ENCODE measurements at places on chromosomes 1 and 21.

- no peak for DNase-seq
Measured at GRCh38 chr1:14738235-14738634, 139.8 kb downstream of the KAZN start.

DNA sequence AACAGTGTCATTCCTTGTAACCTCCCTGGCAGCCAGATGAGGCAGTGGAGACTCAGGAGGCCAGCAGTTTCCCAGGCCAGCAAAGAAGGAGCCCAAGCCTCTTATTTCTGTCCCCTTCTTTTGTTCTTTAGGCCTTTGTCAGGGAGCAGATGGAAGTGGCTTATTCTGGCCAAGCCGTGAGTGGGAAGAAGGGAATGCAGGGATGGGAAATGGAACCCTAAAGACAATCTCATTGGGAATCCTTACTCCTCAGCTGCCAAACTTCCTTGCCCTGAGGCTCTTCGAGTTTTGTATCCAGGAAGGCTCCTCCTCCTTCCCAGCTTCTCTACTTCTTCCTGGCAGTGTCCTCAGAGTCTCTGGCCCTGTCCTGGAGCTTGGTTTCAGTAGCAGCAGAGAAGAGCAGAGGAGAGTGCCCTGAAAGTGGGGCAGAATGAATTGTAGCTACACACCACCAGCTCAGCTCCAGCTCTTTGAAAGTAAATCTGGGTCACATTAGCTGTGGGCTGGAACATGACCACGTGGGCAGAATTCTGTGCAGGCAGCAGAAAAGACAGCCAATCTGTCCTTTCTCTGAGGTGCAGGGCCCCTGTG, 63.9 kb downstream of the NDUFS5 start:
- DNase-seq, result peak; percentile 22

GRCh38 chr1:8721679-8722324, 95.6 kb downstream of the RERE start:
- DNase-seq, result no peak

DNA sequence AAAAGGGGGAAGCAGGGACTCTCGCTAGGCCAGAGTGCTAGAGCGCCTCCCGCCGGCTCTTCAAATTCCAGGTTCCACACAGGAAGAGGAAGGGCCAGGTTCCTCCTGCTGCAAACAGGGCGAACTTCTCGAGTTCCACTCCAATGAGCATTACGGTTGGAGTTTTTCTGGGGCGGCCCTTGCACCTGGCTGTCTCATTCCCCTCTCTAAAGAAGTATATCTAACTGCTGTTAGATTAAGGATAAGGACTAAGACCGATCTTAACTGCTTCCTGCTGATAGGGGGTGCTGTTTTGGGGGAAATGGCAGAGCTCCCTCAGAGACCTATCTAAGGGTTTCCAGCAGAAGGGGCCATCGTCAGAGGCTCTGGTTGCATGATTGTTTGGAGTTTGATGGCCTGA, 138.0 kb downstream of the RABGAP1L start:
- no peak for DNase-seq

DNA sequence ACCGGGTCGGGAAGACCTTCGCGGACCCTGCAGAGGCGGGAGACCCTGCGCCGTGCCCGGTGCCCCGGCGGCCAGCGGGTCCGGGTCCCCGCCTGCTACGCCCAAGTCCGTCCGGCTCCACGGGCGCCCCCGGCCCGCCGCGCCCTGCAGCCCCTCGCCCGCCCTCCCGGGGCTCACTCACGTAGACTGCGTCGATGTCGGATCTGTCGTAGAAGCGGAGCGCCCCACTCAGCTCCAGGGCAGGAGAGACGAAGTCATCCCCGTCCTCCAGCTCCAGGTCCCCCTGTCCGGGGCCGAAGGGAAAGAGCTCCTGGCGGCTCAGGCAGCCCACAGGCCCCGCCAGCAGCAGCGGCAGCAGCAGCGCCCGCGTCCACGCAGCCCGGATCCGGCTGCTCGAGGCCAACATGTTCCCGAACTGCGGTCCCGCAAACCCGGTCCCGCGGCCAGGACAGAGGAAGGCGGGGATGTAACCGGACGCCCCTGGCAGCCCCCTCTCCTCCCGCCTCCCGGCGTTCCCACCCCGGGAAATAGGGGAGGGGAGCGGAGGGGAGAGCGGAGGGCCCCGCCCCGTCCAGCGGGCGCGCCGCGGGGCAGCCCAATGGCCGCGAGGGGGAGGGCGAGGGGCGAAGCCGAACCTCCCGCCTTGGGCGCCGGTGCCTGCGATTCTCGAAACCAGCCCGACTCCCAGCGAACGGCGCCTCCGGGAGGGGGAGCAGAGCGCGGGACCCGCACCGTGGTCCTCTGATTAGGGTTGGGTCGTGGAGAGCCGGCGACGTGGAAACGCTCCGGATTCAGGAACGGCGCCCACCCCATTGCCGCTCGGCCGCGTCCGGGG, at the start of gene NID1:
Gene NID1 (minus strand): TSS at position 417 of the 835 bp plus-strand sequence. CDS start 11 bp downstream, at position 406.
- DNase-seq, result peak; percentile 83

GRCh38 chr1:114088392-114089299, 65.0 kb downstream of the SYT6 start:
- DNase-seq, result no peak

DNA sequence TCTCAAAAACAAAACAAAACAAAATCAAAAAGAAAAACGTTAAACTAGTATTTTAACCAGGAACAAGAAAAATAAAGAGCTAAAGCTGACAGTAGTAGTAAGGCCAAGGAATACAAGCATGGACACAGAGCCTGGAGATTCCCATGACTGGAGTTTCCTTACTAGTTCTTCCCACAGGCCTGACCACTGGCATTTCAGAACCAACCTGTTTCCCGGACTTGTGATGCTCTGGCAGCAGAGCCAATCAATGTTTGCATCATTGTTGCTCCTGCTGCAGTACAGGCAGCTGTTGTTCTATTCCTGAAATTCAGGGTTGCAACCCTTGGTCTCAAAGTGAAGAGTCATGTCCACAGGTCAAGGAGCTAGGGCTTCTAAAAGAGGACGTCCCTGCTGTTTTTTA, 111.3 kb upstream of the WARS2 start:
- DNase-seq, result peak; percentile 64

DNA sequence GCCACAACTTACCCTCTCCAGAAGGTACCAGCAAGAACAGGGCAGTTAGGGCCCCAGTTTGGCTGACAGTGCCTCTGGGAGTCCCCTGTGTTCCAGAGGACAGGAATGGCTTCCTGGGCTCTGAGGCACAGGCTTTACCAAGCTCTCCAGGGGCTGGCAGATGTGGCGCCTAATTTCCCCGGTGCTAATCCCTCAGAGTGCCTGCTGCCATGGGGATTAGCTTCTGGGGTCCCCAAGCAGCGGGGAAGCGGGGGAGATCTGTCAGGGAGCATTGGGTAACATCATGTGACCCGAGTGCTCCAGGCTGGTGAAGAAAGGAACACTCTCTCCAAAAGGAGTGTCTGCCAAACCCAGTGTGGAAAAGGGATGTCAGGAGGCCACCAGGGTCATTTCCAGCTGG, at the start of gene LACTBL1:
Gene LACTBL1 (minus strand): TSS at position 107 of the 400 bp plus-strand sequence. CDS start 550 bp downstream, outside the sequence.
- no peak for DNase-seq

GRCh38 chr1:247435030-247435758, 19.2 kb downstream of the NLRP3 start:
- no peak for DNase-seq

- DNase-seq, result no peak
Measured at GRCh38 chr1:50523548-50523947, 100.3 kb upstream of the DMRTA2 start.

DNA sequence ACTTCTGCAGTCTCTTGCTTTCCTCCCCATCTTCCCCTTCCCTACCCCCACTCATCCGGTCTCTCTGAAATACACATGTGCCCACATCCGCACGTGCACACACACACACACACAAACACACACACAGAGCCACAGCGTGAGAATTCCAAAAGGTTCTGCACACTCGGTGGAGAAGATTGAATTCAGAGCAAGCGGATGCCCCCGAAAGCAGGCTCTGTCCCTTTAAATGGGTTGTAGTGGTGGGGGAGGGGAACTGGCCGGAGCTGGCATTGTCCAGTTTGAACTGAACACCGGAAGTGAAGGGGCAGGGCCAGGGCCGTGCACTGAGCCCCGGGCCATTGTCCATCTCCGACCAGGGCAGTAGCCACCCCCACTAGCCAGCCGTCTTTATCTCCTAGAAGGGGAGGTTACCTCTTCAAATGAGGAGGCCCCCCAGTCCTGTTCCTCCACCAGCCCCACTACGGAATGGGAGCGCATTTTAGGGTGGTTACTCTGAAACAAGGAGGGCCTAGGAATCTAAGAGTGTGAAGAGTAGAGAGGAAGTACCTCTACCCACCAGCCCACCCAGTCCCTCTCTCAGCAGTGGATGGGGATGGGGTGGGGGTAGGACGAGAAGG, 1.3 kb upstream of the LIN28A start:
- no peak for DNase-seq

DNA sequence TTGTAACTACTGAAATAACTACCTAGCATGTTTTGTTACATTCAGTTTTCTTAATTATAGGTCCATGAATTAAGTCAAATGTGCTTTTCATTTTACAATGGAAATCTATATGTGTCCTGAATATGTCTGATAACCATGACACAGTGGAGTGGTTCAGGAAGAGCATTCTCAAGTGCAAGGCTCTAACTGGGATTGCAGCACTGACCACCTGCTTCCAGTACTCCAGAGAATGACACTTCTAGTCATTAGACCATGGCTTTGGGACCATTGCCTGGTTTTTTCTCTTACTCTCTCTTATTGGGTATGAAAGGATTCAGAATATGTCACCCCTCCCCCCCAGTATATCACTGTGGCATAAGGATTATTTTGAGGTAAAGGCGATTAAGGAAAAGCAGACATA, 204.9 kb upstream of the CACYBP start:
- DNase-seq, result peak; percentile 74
